ENCODE measurements at places on chromosomes 13 and 19. TPM values are rescaled to one million over a fixed set of nuclear protein-coding genes. Genes with fewer than 3 reads are reported as not detected.

- no peak for DNase-seq
Measured at GRCh38 chr13:90447734-90448101, 899.8 kb upstream of the MIR17HG start.

GRCh38 chr13:37709318-37709717, 110.8 kb upstream of the POSTN start:
- DNase-seq = no peak

DNA sequence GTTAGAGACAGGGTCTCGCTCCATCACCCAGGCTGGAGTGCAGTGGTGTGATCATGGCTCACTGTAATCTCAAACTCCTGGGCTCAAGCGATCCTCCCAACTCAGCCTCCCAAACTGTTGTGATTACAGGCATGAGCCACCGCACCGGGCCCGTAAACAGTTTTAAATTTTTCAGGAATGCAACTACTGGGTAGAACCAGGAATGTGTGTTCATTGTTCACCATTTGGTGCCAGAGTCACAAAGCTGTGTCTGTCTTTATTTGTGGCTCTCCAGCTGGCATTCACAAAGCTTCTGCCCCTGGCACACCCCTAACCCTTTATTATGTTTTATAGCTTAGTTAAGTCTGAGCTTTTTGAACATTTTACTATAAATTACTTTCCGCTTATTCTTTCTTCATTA, 19.8 kb upstream of the ACP7 start:
- no peak for DNase-seq

DNA sequence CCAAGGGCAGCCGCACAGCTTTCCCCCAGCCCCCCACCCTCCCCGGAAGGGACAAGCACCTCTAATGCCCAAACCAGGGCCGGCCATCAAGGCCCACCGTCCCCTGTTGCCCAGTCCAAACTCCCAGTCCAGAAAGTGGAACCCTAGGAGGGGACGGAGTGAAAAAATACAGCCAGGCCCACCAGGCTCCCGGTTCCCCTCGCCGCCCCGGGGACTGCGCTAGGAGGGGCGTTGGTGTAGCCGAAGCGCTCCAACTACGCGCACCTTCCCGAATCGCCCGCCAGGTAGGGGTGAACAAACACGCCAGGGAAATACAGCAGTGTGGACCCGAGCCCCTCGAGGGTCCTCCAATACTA, 1.3 kb downstream of the KLF16 start:
- peak; percentile 70 for DNase-seq

GRCh38 chr13:61013796-61014195, 401.9 kb downstream of the PCDH20 start:
- DNase-seq = no peak

GRCh38 chr19:3453840-3454239, 26.5 kb downstream of the SMIM24 start:
- no peak for DNase-seq

DNA sequence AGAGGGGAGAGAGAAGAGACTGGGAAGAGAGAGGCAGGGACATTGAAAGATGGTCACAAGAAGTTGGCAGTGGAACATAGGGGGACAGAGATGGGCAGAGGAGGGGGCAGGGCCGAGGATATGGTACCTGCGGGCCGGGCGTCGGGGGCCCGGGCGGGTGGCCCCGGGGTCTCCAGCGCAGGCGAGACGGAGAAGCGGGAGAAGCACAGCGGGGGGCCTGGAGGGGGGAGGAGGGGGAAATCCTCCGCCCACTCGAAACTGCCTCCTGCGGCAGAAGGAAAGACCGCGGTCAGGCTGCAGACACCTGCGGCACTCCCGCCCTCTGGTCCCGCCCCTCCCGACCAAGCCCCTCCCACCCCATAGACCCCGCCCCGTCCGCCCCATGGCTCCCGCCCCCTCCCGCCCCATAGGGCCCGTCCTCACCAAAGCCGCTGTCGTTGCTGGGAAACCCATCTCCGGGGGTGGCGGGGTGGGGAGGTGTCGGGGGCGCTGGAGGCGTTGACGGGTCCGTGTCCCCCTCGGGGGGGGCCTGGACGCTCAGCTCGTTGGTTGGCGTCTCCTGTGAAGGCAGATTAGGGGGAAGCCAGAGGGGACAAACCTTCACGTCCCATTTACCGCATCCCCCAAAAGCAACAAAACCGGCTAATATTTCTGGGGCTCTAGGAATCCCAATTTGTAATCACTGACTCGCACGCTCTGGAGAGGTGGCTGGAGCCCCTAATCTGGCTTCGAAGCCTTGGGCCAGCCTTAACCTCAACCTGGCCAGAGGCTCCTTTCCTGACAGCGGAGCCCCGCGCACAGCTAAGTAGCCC, 20.4 kb downstream of the LMTK3 start:
- DNase-seq = peak; percentile 80

GRCh38 chr19:14472202-14472938, 2.8 kb downstream of the PTGER1 start:
- DNase-seq = peak; percentile 96

DNA sequence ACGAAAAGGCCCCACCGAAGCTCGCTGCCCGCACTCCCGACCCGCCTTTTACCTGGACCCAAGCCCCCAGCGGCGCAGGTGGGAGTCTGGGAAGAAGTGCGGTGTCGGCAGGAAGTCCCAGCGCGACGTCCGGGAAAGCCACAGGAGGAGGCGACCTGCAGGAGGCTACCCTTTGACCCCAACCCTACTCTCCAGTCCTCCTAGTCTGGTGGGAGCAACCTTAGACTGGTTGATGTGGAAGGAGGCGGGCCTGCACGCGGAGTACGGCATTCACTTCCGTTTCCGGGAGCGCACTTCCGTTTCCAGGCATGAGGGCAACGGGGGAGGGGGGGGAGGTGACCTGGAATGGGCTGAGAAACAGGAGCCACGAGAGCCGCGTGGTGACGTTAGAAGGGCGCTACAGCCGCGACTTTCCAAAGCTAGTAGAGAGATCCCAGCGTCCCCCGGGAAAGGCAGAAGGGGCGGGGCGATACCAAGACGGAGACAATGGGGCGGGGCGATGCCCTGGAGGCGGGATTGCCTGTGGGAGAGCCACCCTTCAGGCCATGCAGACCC, 28.5 kb downstream of the ZNF266 start:
- peak; percentile 68 for DNase-seq

- DNase-seq = no peak
Measured at GRCh38 chr13:44969551-44970484, 19.5 kb downstream of the NUFIP1 start.

DNA sequence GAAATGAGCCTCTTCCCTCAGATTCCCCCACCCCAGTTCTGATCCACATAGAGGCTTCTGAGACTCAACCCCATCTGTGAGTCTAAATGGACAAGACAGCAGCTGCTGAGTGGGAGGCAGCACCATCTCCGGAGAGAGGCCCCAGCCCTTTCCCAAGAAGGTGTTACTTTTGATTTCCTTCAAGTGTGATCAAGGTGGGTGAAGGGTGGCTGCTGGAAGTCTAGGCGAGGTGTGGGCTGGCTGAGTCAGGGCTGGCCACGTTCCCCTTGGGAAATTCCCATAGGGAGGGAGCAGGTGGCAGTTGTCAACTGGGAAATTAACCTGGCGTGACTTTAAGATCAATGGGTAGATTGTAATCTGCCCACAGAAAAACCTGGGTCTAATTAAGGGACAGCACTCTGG, 148.0 kb downstream of the FOXO1 start:
- DNase-seq = peak; percentile 79

DNA sequence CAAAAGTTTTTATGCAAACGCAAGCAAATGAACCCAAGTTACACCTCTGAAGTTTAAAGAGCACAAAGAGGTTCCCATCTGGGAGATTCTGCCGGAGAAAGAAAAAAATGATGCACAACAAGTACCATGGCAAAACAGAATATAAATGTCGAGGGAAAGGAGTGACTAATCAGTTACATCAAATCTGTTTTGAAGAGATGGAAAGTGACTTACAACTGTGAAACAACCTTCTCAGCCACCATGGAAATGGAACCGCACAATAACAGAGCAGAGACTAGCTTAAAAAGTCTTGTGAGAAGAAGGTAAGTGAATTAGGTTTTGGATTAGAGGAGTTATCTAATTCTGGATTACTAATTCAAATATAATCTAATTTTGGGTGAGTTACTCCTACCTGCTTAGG, 2.4 kb downstream of the HSPH1 start:
- peak; percentile 62 for DNase-seq

DNA sequence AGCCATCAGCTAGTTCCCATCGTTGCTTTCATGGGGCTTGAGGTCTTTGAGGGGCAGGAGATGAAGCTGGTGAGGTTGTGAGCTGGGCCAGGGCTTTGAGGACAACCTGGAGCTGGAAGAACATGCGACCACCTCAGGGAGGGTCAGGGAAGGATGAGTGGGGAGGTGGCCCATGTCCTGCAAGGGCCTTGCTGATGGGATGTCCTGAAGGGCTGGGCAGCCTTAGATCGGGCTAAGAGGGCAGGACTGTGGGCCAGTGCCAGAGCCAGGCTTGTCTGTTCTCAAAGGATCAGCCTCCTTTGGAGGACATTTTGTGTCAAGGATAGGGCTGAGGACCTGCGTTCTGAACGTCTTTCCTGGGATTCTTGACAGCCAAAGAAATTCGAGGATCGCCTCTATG, 10.5 kb downstream of the CYTH2 start:
- DNase-seq = no peak

- DNase-seq = no peak
Measured at GRCh38 chr19:18853755-18854427, 22.1 kb downstream of the UPF1 start.

- DNase-seq = no peak
Measured at GRCh38 chr19:4415352-4415751, 12.9 kb downstream of the CHAF1A start.

DNA sequence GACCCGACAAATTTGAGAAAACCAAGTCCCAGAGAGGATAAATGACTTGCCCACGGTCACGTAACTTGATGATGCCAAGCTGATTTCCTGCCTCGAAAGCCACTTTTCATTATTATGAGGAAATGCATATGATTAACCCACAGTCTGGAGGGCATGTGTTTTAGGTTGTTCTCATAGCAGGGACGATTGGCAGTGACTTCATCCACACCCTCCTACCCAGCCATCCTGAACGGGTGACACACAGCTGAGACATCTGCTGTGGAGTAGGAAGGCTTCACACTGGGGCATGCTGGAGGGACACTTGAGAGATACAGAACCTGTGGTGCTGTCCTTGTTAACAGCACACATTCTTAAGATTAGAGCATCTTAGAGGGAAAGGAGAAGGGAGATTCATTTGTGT, 65.4 kb upstream of the WDFY2 start:
- DNase-seq = no peak

- no peak for DNase-seq
Measured at GRCh38 chr13:44385401-44385800, 11.8 kb downstream of the SERP2 start.

GRCh38 chr13:88085036-88085435, 413.9 kb downstream of the SLITRK5 start:
- no peak for DNase-seq

DNA sequence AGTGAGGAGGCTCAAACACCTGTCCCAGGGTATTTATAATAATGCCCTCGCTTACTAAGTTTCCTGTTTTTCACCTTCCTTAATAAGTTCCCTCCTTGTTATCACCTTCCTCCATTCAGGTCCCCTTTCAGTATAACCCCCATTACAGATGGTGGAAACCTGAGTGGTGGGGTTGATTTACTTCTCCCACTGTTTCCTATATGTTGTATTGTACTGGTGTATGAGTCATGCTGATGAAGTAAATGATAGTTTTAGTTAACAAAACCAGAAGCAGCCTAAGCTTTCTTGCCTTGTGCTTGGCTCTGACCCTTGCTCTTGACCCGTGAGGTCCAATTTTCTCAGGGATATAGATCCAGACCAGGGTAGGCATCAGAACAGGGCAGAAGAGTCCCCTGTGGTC, 22.3 kb upstream of the TNFSF11 start:
- no peak for DNase-seq

DNA sequence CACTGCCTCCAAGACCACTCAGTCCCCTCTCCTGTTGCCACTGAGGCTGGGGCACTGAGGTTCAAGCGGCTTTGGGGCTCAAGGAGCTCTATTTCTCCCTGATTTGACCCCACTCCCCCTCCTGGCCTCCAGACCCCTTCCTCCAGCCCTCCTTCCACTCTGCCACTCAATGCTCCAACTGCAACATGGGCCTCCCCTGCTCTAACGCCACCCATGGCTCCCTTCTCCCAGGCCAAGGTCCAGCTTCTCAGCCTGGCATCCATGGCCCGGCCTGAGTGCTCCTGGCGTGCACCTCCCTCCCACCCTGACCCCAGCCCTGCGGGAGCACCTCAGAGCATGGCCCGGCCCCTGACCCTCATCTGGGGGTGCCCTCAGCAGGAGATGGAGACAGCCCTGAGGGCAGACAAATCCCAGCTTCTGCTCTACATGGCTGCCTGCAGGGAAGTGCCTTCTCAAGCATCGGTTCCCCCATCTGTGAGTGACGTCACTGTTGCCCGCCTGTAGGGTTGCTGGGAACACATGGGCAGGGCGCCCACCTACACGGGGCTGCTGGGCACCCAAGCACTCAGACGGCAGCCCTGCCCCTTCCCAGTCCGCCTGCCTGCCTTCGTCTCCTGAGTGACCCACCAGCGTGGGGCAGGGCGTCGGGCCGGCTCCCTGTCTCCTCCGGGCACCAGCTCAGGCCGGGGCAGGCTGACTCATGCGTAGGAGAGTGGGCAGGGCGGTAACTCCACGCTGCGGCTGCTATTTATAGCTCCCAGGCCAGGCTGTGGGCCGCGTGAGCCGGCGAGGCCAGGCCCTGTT, 1.6 kb upstream of the DIRAS1 start:
- DNase-seq = no peak

DNA sequence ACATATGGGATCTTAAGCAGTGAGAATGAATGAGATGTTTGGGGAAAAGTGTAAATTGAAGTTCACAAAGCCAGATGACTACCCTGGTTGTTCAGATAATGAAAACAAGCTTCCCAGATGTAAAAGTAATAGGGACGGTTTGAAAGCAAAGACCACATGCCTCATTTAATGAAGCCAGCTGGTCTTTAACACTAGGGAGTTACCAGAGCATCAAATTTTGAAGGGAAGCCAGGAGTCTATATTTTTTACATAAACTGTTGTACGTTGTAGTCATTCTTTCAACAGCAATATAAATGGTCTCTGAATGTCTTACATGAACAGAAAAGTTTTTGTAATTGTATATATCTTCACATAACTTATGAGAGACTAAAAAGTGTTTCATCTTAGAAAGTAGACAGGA, 2604.5 kb upstream of the PCDH20 start:
- no peak for DNase-seq

DNA sequence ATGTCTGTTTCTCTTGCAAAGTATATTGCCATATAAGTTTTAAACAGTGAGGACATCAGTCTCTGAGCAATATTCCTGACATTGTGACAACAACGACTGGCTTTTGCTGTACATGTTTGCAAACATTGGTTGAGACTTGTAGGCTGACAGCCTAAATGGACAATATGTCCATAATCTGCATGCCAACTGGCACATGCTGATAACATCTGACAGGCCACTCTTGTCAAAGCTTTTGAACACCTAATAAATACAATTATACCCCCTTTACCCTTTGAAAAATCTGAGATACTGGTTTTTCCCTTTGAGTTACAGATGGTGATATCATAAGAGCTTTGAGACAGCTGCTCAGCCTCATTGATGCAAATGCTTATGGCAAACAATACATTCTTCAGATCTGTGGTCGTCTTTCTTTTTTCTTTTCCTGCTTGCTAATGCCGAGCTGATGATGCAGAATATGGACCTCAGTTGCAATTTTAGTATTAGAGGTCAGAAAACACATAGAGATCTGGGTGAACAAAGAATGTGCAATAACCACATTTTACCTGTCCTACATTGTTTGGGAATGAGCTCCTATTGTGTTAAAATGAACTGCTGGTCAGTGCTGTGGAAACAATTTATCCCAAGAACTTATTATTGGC, 114.9 kb downstream of the RFC3 start:
- no peak for DNase-seq

- no peak for DNase-seq
Measured at GRCh38 chr13:77470986-77471385, 64.5 kb upstream of the SCEL start.

Gene MYH14
- total RNA-seq = not detected

Gene VSTM1
- not detected for total RNA-seq

Gene MED4
- 63.5 TPM for total RNA-seq

Gene ZNF575
- total RNA-seq = 2.4 TPM

Gene LRRC25
- not detected for total RNA-seq

All from activated CD4-positive, alpha-beta T cell treated with anti-CD3 and anti-CD28 coated beads, Interleukin-2, amount 10 ng/mL, durations not matched to agents 24 days and 14 days (primary cell).